Adrenal gland (tissue), 19 donors: ENCODE measurements at places on chromosomes 4 and X. TPM values are rescaled to one million over a fixed set of nuclear protein-coding genes. Genes with fewer than 3 reads are reported as not detected.

The KCNE5 gene
- 0.69 TPM for total RNA-seq

The USO1 gene
- total RNA-seq = 68.1 TPM

- no peak overlapping the region for H3K27ac ChIP-seq
- H3K4me3 ChIP-seq = no peak overlapping the region
- H3K36me3 ChIP-seq = no peaks in the 10 kb centered on the region
- no peaks in the 10 kb centered on the region for H3K4me1 ChIP-seq
- DNase-seq = no peak
These were observed 831.1 kb upstream of the PABPC4L start for GRCh38 chr4:135032670-135033069.

The THAP9 gene
- total RNA-seq = 12.3 TPM

- peaks cover 5% of the 10 kb centered on the region for H3K4me1 ChIP-seq
- no peak overlapping the region for H3K4me3 ChIP-seq
- H3K36me3 ChIP-seq = no peaks in the 10 kb centered on the region
- no peaks in the 10 kb centered on the region for H3K27me3 ChIP-seq
These were observed 5.5 kb downstream of the INPP4B start for GRCh38 chr4:142840516-142841123.

DNA sequence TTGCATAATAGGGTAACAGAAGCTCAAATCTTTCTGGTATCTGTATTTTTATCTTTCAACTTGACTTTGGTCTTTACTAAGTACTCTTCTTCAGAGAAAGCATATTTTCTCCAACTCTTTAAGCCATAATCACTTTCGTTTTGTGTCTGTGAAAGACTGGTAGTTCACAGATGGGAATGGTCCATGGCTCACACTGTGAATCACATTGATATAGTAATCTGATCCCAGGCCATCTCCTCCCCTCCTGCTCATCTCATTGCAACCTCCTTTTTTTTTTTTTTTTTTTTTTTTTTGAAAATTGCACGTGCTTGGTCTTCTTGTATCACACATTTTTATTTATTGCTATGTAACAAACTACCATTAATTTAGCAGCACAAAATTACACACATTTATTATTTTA is 694.5 kb upstream of the SLIT2 start:
- H3K4me1 ChIP-seq = no peaks in the 10 kb centered on the region
- DNase-seq = no peak
- H3K27me3 ChIP-seq = no peaks in the 10 kb centered on the region
- H3K4me3 ChIP-seq = no peak overlapping the region
- no peaks in the 10 kb centered on the region for H3K36me3 ChIP-seq
- H3K27ac ChIP-seq = no peak overlapping the region

The ADH1B gene
- 241 TPM for total RNA-seq

The ABCG2 gene
- total RNA-seq = 4.2 TPM
